ENCODE measurements at places on chromosomes 3 and 15.

DNA sequence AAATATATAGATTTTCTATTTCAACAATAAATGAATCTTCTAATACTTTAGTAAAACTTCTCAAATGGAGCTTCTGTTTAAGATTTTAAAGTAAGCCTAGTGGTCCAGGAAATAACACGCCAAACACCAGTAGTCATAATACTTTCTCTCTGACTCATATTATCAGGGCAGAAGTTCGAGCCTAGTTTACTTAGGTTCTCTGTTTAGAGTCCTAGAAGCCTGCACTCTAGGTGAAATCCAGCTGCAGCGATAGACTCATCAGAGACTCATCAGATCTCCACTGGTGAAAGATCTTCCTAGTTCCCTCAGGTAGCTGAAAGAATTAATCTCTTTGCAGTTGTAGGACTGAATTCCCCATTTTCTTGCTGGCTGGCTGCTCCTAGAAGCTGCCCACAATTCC lies 552.5 kb upstream of the ROBO2 start:
- no peak for DNase-seq

DNA sequence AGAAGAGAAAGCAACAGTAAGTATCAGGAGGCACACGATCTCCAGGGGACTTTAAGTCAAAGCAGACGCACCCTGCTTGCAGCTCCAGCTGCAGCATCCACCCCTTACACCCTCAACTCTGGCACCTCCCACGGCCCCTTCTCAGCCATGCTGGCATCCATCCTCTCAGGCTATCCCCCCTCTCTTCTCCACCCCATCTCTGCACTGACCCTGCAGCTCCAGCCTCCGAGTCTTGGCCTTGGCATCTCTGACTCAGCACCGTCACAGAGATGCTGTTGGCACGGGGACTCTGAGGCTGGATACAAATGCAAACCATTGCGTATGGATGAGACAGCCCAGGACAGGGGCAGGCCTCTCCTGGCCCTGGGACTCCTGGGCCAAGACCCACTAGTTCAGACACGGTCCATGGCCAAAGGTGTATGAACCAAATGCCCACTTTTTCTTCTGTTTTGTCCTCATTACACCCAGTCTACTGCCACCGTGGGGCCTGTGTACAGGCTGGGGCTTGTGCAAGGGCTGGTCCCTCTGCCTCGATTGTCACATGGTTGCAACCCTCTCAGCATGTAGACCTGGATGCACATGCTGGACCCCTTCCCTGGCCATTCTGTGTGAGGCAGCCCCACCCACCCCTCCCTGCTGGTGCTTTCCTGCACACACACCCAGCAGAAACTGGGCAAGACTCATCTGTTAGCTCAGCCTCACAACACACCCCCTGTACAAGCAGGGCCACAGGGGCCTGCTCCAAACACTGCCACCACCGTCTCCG lies 18.7 kb upstream of the ZXDC start:
- no peak for DNase-seq

- no peak for DNase-seq
Measured at GRCh38 chr3:99520513-99520912, 117.9 kb upstream of the COL8A1 start.

- DNase-seq = no peak
Measured at GRCh38 chr3:118445036-118445435, 589.6 kb downstream of the IGSF11 start.

DNA sequence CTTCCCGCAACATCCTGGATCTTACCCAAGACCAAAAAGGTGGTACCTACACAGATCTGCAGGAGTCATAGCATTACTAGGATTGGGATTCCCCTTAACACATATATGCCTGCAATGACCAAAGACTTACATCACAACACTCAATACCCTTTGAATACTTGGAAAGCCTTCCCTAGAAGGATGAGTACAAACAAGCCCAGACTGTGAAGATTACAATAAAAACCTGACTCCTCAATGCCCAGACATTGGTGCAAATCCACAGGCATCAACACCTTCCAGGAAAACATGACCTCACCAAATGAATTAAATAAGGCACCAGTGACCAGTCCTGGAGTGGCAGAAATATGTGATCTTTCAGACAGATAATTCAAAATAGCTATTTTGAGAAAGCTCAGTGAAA lies 326.8 kb downstream of the TBL1XR1 start:
- no peak for DNase-seq

- DNase-seq = no peak
Measured at GRCh38 chr15:35023804-35024203, 35.7 kb upstream of the ZNF770 start.

- no peak for DNase-seq
Measured at GRCh38 chr15:63221346-63221745, 31.9 kb downstream of the RAB8B start.

DNA sequence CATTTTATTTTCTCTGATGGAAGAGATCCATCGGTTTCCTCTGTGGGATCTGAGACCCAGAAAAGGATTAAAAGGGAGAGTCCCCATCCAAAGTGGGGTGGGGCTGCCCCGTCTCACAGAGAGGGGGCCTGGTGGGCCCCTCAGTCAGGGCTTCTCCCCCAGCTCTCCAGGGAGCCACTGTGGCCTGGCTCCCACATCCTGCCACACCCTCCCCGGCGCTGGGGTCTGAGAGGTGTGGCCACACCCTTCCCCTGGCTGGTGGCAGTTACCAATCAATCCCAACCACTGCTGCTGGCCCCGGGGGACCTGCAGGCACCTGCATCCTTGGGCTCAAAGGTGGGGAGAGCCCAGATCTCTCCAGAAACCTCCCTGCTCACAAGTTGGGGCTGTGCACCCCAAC lies 161.8 kb upstream of the IQSEC1 start:
- DNase-seq = no peak

DNA sequence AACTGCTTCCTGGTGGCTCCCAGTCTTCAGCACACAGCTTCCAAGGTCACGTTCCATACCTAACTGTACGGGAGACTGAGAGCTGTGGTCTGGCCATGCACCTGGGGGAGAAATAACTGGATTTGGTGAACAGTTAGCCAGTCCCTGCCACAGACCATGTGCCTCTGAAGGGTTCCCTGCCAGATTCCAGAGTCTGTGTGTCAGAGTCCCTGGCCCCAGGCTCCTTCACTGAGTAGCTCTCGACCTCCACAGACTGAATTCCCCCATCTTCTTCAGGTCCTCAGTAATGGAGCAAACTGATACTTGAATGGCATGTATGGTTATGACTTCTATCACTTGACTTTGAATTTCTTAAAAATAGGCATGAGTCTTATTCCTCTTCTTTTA lies 17.5 kb downstream of the MKRN2OS start:
- DNase-seq = no peak

- DNase-seq = no peak
Measured at GRCh38 chr3:42071904-42072812, 19.0 kb upstream of the TRAK1 start.

GRCh38 chr3:126938520-126939337 lies 44.2 kb upstream of the PLXNA1 start:
- DNase-seq = no peak

- DNase-seq = no peak
Measured at GRCh38 chr15:66600240-66600627, 34.4 kb upstream of the LCTL start.

- DNase-seq = no peak
Measured at GRCh38 chr15:39584266-39584659, 3.4 kb downstream of the THBS1 start.

DNA sequence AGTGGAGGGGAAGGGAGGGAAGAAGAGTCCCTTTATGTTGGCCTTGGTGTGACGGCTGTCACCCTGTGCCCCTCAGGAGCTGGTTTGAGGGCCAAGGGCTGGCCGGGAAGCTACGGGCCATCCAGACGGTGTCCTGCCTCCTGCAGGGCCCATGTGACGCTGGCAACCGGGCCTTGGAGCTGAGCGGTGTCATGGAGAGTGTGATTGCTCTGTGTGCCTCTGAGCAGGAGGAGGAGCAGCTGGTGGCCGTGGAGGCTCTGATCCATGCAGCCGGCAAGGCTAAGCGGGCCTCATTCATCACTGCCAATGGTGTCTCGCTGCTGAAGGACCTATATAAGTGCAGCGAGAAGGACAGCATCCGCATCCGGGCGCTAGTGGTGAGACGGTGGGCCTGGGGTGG lies 8.1 kb upstream of the RCCD1 start:
- DNase-seq = no peak

DNA sequence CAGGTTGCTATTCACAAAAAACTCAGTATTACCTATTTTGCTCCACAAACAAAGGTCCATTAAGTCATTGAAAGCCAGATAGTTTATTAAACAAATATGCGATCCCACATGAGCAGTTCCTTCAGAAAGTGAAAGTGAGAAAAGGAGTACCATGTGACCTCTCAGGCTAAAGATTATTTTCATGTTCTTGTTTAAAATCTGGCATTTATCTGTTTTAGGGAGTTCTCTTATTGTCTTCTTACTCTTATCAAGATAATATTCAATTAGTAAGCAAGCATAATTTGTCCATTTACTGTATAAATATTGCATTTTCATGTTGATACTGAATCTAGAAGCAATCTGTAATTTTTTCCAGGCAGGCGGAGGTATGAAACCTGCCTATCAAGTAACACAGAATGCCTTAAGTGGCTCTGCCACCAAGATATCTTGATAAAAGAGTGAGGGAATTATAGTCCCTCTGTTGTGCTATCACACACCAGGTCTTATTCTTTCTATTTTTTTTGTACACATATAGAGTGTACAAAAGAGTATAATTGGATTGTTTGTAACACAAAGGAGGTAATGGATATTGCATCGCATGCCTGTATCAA lies 20.1 kb upstream of the PLSCR5 start:
- DNase-seq = no peak

DNA sequence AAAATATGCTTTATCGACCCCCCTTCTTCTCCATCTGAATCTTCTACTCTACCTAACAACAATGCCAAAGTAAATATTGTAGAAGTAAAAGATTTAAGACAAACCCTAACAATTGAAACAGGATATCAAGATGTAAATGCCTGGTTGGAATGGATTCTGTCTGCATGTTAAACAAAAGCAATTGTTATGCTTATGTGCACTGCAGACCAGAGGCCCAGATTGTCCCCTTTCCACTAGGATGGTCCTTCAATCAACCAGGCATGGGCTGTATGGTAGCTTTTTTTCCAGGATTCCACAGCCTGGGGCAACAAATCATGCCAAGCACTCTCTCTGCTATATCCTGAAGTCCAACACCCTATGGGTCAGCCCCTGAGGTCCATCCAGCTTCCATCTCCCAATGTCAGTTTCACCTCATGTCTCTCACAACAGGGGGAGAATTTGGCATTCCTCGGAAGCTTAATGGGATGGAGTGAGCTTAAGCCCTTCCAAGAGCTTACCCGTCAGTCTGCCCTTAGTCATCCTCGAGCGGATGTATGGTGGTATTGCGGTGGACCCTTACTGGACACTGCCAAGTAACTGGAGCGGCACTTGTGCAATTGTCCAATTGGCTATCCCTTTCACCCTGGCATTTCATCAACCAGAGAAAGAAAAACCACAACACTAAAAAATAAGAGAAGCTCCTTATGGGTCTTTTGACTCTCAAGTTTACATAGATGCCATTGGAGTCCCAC lies 36.2 kb downstream of the ZNF589 start:
- no peak for DNase-seq

GRCh38 chr3:36484386-36484785 lies 104.1 kb downstream of the STAC start:
- DNase-seq = no peak

DNA sequence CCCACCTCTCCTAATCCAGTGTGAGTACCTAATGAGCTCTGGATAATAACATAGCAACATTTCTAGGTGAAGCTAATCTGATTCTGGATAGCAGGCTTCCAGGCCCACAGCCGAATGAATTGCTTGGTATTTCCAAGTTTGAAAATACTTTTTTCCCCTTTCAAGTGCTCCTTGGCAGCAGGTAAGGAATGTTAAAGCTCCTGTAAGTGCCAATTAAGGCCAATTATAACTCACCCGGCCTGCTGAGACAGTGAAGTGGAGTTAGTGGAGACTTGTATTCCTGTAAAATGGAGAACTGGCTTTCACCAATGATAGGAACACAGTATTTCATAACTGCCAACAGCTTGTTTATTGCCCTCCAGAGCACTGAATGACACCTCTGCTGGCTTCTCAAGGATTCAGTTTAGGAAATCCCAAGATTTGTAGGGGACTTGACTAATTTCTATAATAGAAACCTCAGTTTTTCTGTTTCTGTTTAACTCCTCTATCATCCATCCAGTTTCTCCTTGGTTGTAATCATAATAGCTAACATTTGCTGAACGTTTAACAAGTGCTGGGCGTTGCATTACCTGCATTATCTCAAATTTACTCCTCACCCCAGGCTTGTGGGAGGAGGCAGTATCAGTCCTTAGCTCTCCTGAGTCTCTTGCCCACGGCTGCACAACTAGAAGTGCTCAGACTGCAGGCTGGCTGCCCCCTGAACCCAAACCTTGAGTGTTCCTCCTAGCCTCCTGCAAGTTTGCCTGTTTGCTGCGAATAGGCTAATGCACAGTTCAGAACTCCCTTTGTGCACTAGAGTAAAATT lies 52.7 kb upstream of the SCAANT1 start:
- DNase-seq = no peak

GRCh38 chr15:94324117-94324826 lies 92.9 kb downstream of the MCTP2 start:
- peak; percentile 5 for DNase-seq

DNA sequence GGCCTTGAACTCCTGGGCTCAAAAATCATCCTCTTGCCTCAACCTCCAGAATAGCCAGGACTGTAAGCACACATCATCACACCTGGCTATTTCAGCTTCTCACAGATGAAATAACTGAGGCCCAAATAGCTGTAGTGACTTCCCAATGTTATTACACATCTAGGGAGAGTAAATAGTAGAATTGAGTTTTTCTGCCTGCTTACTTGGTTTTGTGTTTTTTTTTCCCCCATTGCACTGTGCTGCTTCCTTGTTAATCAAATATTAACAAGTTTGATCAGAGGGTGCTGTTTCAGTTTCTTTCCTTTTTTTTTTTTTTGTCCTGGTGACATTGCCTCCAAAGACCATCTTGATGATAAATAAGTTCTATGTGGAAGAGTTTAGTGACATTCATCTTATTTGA lies 23.4 kb downstream of the ZNF609 start:
- DNase-seq = no peak

DNA sequence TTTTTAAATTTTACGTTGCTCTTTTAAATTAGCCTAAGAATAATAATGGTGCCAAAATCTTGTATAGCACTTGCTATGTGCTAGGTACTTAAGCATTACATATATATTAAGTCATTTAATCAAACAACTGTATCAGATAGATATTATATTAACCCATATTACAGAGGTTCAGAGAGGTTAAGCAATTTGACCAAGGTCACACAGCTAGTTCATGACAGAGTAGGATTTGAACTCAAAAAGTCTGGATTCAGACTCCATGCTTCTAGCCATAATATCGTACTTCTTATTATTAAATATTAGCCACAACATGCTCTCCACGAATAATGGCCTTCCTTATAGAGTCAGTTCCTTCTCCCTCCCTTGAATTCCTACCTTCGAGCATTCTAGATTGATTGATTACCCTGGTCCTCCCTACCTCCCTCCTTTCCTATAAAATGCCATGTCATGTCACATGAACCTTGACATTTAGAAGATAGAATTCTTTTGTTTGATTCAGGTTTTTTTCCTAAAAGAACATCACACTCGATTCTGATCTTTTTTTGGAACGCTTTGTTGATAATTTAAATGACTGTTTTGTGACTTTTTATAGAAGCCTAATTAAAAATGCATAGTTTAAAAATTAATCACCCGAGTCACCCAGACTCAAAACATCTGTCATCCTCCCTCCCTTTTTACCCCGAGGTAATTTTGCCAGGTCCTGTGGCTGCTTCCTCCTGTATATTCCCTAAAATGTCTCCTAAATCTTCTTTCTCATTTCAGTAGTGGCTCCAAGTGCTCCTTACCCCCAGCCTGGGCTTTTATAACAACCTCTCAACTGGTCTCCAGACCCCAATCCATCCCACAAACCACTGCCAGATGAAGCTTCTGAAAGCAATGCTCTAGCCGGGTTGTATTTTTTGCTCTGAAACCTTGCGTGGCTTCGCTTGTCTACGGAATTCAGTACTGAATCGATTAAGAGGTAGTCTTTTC lies 8.5 kb upstream of the PSMD6 start:
- DNase-seq = no peak
